ENCODE measurements at places on chromosomes 12 and 14.

- DNase-seq, result peak; percentile 86
Observed at GRCh38 chr14:35215110-35215813, 76.9 kb upstream of the PSMA6 start.

- no peak for DNase-seq
Observed at GRCh38 chr14:83290447-83290846, 1756.8 kb upstream of the SEL1L start.

- DNase-seq, result no peak
Observed at GRCh38 chr14:33686218-33686617, 264.7 kb downstream of the EGLN3 start.

DNA sequence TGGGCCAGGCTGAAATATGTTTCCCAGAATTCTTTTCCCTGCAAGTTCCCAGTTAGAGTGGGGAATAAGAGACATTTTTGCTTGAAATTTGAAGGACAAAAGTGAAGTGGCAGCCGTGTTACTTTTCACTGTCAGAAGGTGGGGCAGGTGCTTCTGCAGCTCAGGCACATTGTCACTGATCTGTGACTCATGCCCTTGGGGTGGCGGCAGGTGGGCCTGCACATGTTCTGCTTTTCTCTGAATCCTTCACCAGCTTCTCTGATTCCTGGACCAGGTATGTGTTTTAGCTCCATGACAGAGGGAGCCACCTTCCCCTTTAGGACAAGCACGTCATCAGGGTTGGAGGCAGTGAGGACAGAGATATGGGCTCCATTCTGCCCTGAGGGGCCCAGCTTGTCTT is 11.7 kb upstream of the KCNA5 start:
- no peak for DNase-seq

DNA sequence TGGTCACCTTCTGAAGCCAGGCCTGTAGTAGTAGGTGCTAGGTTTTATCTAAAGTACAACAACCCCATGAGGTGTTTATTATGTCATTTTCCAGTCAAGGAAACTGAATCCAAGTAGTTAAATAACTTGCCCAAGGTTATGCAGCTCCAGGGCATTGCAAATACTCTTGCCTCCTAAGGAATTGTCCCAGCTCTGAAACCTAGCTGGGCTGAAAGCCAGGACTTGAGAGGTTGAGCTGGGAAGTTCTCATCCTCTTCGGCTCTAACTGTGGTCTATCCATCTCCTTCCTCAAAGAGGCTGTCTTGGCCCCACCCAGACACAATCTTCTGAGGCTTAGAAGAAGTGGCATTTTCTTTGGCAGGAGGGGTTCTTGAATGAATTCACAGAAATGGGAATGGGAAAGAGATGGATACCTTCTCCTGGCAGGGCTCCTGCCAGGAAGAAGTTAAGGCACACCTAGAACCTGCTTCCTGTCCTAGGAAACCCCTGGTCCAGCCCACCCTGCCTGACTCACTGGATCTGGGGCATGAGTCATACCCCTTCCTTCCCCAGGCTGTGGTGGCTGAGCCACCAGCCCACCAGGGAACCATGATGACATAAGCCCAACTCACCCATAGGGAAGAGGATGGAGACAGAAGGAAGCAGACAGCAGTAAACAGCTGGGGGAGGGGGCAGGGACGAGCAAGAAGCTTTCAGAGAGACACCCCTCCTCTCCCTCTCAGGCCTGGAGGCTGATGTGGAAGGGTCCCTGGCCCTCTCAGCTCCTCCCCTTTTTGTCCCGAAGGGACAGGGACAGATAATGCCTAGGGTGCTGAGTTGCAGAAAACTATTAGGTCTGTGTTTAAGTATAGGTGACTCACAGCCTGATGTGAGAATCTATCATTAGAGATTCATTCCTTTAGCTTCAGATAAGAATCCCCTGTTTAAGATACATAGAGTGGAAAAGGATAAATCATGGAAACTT is 2.1 kb upstream of the PLEK2 start:
- DNase-seq, result peak; percentile 23

DNA sequence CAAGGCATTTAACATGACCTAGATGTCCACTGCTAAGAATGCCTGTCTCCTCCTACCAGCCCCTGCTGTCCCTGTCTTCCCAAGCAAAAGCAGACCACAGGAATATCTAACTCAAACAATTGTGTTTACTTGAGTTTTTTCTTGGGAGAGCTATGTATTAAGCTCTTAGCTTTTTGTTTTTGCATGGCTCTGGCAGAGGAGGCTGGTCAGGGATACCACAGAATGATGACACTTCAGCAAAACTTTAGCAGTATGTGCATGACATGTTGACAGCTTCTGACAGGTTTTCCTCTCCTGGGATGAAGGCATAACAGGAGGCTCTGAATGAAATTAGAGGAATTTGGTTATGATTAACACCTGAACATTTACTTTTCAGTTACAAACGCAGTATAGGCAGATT is 6.9 kb downstream of the TMBIM6 start:
- DNase-seq, result no peak

DNA sequence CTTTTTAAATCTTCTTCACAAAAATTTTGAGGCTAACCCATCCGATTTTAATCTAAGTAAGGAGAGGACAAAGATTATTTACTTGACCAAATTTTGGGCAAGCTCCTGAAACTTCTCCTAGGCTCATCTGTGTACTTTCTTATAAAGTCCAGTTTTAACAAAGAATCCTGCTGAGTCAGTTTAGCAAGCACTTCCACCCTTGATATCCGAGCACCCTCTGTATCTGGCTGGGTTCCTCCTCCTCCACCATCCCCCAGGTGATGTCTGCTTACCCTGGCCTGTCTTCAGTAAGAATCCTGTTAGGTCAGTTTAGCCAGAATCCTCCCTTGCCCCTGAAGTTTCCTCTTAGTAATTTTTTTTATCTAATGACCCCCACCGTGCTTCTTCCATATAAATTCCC is 140.5 kb downstream of the PHLDA1 start:
- no peak for DNase-seq

DNA sequence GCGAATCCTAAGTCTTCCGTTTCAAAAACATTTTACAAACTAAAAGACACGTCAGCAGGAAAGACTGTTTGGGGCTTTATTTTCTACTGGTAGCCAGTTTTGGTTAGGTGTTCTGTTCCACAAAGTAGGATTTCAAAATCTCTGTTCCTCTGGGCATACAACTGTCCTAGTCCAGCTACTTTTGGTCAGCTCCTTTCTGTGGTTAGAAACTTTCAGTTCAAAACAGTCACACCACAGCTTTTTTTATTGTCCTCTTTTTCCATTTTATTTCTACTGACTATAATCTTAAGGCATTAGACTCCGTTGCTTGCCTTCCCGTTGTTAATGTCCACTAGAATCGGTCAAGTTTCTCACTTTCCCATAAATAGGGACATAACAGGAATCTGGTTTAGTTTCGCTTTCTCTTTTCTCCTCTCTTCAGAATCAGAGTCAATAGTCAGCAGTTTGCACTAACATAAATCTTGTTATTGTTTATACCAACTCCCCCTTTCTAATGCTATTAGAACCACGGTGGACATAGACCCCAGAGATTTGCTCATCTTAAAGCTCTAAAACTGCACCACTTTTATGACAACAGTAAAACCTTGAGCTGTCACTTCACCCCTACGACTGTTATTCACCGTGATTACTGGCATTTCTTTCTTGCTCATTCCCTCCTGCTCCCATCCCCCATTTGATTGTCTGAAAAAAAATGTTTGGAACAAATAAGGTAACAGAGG is 41.5 kb upstream of the NPAS3 start:
- peak; percentile 60 for DNase-seq

GRCh38 chr12:111569363-111570083 is 29.6 kb downstream of the ATXN2 start:
- no peak for DNase-seq
